Activated CD8-positive, alpha-beta T cell treated with anti-CD3 and anti-CD28 coated beads, Interleukin-2, amount 10 ng/mL, durations not matched to agents 7 days and 5 days (primary cell): ENCODE measurements at places on chromosomes 3 and 15. TPM values are rescaled to one million over a fixed set of nuclear protein-coding genes. Genes with fewer than 3 reads are reported as not detected.

DNA sequence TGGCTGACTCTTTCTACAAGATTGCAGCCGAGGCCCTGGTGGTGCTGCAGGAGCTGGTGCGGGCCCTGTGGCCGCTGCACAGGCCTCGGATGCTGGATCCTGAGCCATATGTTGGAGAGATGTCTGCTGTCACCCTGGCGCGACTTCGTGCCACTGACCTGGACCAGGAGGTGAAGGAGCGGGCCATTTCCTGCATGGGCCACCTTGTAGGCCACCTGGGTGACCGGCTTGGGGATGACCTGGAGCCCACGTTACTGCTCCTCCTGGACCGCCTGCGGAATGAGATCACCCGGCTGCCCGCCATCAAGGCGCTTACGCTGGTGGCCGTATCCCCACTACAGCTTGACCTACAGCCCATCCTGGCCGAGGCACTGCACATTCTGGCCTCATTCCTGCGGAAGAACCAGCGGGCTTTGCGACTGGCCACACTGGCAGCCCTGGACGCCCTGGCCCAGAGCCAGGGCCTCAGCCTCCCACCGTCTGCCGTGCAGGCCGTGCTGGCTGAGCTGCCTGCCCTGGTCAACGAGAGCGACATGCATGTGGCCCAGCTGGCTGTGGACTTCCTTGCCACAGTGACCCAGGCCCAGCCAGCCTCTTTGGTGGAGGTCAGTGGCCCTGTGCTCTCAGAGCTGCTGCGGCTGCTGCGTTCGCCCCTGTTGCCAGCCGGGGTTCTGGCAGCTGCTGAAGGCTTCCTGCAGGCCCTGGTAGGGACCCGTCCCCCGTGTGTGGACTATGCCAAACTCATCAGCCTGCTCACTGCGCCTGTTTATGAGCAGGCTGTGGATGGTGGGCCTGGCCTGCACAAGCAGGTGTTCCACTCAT, 20.3 kb downstream of the CAND2 start:
- H3K27ac ChIP-seq = no peak overlapping the region
- no peak for DNase-seq
- H3K4me3 ChIP-seq = no peak overlapping the region
- no peaks in the 10 kb centered on the region for H3K27me3 ChIP-seq
- no peaks in the 10 kb centered on the region for H3K4me1 ChIP-seq

DNA sequence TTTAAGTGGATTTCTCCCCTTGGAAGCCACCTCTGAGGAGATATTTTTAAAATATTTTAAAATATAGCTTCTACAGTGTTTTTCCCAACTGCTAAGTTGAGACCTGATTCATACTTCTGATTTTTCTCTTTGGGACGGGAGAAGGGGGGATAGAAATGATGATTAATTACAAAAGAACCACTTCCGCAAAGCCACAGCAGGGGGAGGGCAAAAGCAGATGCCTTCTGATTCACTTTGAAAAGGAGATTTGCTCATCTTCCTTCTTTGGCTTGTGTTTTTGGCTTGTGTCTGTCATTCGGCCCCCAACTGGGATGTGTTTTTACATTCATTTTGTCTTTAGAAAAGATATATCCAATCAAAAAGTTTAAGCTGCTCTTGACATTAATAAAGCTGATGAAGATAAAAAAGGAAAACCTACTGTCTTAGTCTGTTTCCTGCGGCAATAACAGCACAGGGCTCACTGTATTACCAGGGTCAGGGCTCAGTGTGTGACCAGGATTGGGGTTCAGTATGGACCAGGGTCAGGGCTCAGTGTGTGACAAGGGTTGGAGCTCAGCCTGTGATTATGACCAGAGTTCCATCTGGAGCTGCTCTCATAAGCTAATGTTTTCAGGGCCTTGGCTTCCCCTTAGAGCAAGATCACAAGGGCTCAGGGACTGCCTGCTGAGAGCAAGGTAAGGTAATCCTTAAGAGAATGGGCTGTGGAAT, 223.2 kb downstream of the MTHFS start:
- H3K27ac ChIP-seq = no peak overlapping the region
- DNase-seq = no peak
- H3K4me1 ChIP-seq = peaks cover 3% of the 10 kb centered on the region
- no peaks in the 10 kb centered on the region for H3K36me3 ChIP-seq

GRCh38 chr3:42102571-42102970, 11.4 kb downstream of the TRAK1 start:
- H3K4me1 ChIP-seq = peaks cover 13% of the 10 kb centered on the region
- peak overlapping the region; percentile 79 for H3K27ac ChIP-seq
- DNase-seq = no peak
- H3K36me3 ChIP-seq = peaks cover 8% of the 10 kb centered on the region
- H3K4me3 ChIP-seq = peak overlapping the region; percentile 13

- no peaks in the 10 kb centered on the region for H3K36me3 ChIP-seq
- H3K27ac ChIP-seq = no peak overlapping the region
- H3K4me1 ChIP-seq = no peaks in the 10 kb centered on the region
- no peak overlapping the region for H3K4me3 ChIP-seq
These were observed 18.2 kb downstream of the HRG start for GRCh38 chr3:186683979-186684378.

DNA sequence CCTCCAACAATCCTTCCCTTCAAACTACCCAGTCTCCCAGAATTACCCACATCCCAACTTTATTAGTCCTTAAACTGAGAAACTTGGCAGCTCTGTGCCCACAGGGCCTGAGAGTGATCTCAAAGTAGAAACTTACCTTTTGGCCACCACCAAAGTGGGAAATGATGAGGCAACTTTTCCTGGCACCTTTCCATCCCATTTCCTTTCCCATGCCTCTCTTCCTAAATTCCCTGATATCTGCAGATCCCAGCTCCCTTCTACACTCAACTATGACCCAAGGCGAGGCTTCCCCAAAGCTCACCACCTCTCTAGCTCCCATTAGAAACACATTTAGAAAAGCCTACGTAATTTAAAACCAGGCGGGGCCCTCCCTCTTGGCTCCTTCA, 271.9 kb downstream of the FOXP1 start:
- H3K4me3 ChIP-seq = no peak overlapping the region
- peaks cover 61% of the 10 kb centered on the region for H3K4me1 ChIP-seq
- no peaks in the 10 kb centered on the region for H3K27me3 ChIP-seq

- H3K4me1 ChIP-seq = no peaks in the 10 kb centered on the region
- peaks cover 2% of the 10 kb centered on the region for H3K27me3 ChIP-seq
- no peak overlapping the region for H3K27ac ChIP-seq
- no peak for DNase-seq
- H3K36me3 ChIP-seq = no peaks in the 10 kb centered on the region
These were observed 224.0 kb upstream of the RGMA start for GRCh38 chr15:93312891-93313486.

GRCh38 chr3:163328680-163329079, 1749.6 kb downstream of the SI start:
- no peak overlapping the region for H3K4me3 ChIP-seq
- no peaks in the 10 kb centered on the region for H3K4me1 ChIP-seq
- no peak for DNase-seq

DNA sequence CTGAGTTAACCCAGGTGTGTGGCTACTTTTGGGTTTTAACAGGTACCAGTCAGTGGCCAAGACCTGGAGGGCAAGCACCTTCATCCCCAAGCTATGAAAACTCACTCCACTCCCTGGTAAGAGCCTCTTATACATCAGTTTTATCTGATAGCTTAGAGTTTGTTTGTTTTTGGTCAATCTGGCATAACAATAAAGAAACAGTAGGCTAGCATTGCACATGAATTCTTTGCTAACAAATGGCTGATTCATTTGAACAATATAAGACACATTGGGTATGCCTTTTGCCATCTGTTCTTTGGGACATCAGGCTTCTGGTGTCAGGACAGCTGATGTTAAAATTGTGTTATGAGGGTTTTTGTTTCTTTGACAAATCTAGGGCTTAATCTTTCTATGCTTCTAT, 125.0 kb upstream of the CGNL1 start:
- DNase-seq = no peak
- H3K4me1 ChIP-seq = no peaks in the 10 kb centered on the region
- H3K27ac ChIP-seq = no peak overlapping the region
- no peaks in the 10 kb centered on the region for H3K27me3 ChIP-seq

- no peak overlapping the region for H3K4me3 ChIP-seq
- no peaks in the 10 kb centered on the region for H3K4me1 ChIP-seq
- no peaks in the 10 kb centered on the region for H3K36me3 ChIP-seq
- H3K27me3 ChIP-seq = no peaks in the 10 kb centered on the region
These were observed 256.4 kb upstream of the MCTP2 start for GRCh38 chr15:93974804-93975481.

DNA sequence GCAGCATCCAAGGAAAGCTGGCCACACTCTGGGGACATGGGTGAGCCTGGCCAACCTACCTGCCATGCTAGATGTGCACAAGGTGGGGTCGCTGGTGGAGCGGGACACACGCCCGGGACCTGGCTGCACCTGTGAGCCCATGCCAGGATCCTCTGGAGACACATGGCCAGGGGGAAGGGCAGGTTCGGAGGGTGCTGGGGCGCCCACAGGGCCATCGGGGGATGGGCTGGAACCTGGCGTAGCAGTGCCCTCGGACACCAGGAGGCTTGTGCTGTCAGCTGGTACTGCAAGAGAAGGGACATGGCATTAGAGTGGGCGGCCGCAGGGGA, 143.4 kb downstream of the NSMCE3 start:
- no peaks in the 10 kb centered on the region for H3K4me1 ChIP-seq
- no peak overlapping the region for H3K27ac ChIP-seq
- H3K36me3 ChIP-seq = no peaks in the 10 kb centered on the region

DNA sequence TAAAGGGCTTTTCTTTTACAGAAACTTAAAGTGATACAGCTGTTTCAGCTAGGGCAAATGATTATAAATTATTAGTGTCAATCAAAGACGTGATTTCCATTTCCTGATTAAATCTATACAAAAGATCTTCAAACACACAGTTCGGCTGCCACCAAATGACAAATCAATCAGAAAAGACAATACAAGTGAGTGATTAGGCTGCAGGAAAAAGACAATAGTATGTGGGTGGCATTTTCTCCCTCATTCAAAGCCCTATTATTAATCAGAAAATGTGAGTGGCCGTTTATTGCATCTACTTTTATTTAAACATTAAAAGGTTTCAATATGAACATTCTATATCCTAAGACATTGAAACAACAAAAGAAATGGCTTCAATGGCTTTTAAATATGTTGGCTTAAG, 895.6 kb upstream of the ROBO1 start:
- no peaks in the 10 kb centered on the region for H3K4me1 ChIP-seq
- DNase-seq = no peak
- no peaks in the 10 kb centered on the region for H3K27me3 ChIP-seq
- H3K27ac ChIP-seq = no peak overlapping the region
- H3K4me3 ChIP-seq = no peak overlapping the region

GRCh38 chr3:72903004-72903403, 15.2 kb downstream of the GXYLT2 start:
- H3K27ac ChIP-seq = no peak overlapping the region
- H3K27me3 ChIP-seq = peaks cover 4% of the 10 kb centered on the region
- no peaks in the 10 kb centered on the region for H3K4me1 ChIP-seq

- peak overlapping the region; percentile 28 for H3K27ac ChIP-seq
- H3K36me3 ChIP-seq = peaks cover 61% of the 10 kb centered on the region
- no peak for DNase-seq
- no peak overlapping the region for H3K4me3 ChIP-seq
- H3K27me3 ChIP-seq = no peaks in the 10 kb centered on the region
These were observed 59.2 kb downstream of the USP50 start for GRCh38 chr15:50487287-50487686.

- no peak overlapping the region for H3K27ac ChIP-seq
- H3K36me3 ChIP-seq = peaks cover 78% of the 10 kb centered on the region
- no peak for DNase-seq
- no peak overlapping the region for H3K4me3 ChIP-seq
- H3K27me3 ChIP-seq = no peaks in the 10 kb centered on the region
These were observed 227.6 kb upstream of the BHLHE40 start for GRCh38 chr3:4751502-4752101.

DNA sequence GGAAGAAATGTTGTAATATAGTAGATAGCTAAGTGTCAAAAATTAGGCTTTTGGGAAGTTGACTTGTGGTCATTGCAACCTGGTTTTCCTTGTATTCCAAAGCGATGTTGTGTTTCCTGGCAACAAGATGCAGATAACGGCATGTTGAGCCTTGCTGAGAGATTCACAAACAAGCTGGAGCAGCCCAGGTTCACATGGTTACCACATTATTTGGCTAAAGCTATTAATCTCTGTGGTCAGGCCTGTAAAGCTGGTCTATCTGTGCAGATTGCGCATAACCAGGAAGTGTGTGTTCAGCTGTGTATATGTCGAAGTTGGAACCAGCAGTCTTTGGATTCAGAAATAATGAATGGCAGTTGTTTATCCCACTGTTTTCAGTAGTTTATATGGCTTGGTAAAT, 6.6 kb downstream of the TIPARP start:
- no peak for DNase-seq
- peaks cover 74% of the 10 kb centered on the region for H3K36me3 ChIP-seq
- peak overlapping the region; percentile 16 for H3K4me3 ChIP-seq
- H3K27ac ChIP-seq = no peak overlapping the region

- no peak overlapping the region for H3K4me3 ChIP-seq
These were observed 121.3 kb downstream of the RPLP1 start for GRCh38 chr15:69573815-69574475.

DNA sequence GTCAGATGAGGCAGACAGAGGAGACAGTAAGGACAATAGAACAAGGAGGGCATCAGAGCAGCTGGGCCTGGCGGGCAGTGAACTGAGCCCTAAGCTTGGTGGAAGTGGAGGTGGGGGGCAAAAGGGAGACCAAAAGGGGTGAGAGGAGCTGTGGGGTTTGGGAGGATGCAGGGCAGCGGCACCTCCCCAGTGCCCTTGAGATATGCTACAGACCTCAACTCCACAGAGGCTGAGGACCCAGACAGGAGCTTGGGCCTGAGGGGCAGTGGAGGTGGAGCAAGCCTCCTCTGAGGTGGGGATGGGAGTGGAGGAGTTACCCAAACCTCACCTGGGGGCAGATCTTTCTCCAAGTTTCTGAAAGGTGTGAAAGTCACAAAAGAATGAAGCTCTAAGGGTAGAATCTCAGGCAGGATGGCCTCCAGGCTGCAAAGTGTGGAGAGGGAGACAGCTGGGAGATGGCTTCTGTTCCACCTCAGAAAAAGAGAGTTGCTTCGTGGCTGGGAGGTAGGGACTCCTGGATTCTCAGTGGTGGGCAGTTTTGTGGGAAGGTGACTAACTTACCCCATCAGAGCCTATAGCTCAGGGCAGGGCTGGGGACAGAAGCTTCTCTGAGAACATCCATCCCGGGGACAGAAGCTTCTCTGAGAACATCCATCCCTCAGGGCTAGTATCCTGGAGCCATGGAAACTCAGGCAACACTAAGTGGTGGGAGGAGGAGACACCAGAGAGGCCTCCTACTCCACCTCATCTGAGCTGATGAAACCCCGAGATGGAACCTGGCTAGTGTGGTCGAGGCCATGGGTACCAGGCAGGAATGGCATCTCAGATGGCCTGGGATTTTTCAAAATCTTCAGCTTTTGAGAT, 2.3 kb upstream of the CLK3 start:
- peaks cover 33% of the 10 kb centered on the region for H3K4me1 ChIP-seq
- DNase-seq = no peak
- peak overlapping the region; percentile 68 for H3K27ac ChIP-seq
- peaks cover 16% of the 10 kb centered on the region for H3K36me3 ChIP-seq

The C2CD4A gene
- total RNA-seq = not detected

The MRPL46 gene
- total RNA-seq = 31.3 TPM

The FANCD2OS gene
- total RNA-seq = not detected

The GRM2 gene
- 1.1 TPM for total RNA-seq

The COLQ gene
- 5.3 TPM for total RNA-seq

The HTR3E gene
- not detected for total RNA-seq

The OR5H1 gene
- not detected for total RNA-seq

The ISL2 gene
- total RNA-seq = 0.37 TPM
